ENCODE measurements at places on chromosomes 7 and 10. TPM values are rescaled to one million over a fixed set of nuclear protein-coding genes. Genes with fewer than 3 reads are reported as not detected.

GRCh38 chr10:100392686-100393003 lies 45.6 kb downstream of the SCD start:
- no peak overlapping the region for H3K27ac ChIP-seq
- no peaks in the 10 kb centered on the region for H3K36me3 ChIP-seq
- no peak overlapping the region for H3K4me3 ChIP-seq
- peaks cover 4% of the 10 kb centered on the region for H3K4me1 ChIP-seq

DNA sequence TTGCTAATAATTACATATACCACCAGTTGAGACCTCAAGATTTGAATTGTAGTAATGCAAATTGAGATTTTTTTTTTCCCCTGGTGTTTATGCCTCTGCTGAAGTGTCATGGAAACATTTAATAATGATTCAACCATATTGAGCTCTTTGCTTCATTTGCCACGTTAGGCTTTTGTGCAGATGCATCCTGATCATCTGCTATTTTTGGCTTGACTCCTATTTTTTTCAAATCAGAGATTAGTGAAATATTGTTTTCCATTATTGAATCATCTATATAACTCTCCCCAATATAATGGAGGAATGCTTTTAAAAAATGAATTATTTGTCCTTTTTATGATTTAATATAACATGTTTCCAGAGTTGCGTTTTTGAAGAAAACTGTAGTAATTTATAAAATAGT lies 115.1 kb downstream of the SRI start:
- no peaks in the 10 kb centered on the region for H3K36me3 ChIP-seq
- H3K27me3 ChIP-seq = peaks cover 8% of the 10 kb centered on the region
- no peak overlapping the region for H3K27ac ChIP-seq
- DNase-seq = no peak

GRCh38 chr7:66429498-66430163 lies 199.1 kb upstream of the KCTD7 start:
- DNase-seq = no peak
- no peaks in the 10 kb centered on the region for H3K27me3 ChIP-seq
- no peaks in the 10 kb centered on the region for H3K4me1 ChIP-seq
- no peak overlapping the region for H3K4me3 ChIP-seq

- no peaks in the 10 kb centered on the region for H3K36me3 ChIP-seq
- H3K27me3 ChIP-seq = no peaks in the 10 kb centered on the region
- no peak overlapping the region for H3K27ac ChIP-seq
- DNase-seq = no peak
- H3K4me3 ChIP-seq = no peak overlapping the region
Measured at GRCh38 chr7:31772211-31772610, 85.2 kb downstream of the PPP1R17 start.

- H3K36me3 ChIP-seq = peaks cover 10% of the 10 kb centered on the region
- H3K4me3 ChIP-seq = peak overlapping the region; percentile 73
- no peaks in the 10 kb centered on the region for H3K27me3 ChIP-seq
- peak overlapping the region; percentile 100 for H3K27ac ChIP-seq
Measured at GRCh38 chr10:124694481-124695220, 49.5 kb downstream of the FAM53B start.

DNA sequence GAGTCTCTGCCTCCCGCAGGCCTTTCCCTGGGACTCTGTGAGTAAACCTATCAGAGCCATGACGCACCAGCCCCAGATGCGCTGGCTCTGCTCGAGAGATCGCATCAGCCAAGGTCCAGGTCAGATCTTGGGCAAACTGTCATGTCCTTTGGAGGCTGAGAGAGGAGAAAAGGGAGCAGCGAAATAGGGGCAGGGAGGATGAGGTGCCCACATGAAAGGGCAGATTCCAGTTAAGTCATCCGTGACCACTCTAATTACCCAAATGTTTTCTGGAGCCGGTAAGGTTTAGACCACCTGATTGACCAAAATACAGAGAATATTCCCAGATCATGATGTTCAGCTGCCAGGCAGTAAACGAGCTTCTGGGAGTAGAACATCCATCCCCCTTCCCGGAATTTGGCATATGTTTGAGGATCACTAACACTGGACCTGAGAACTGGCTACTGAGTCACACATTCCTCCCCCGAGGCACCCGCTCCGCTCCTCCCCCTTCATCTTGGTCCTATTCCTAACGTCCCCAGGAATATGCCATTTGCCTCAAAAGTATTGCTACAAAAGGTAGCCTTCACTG lies 88.0 kb downstream of the FGFR2 start:
- no peak overlapping the region for H3K4me3 ChIP-seq
- H3K27me3 ChIP-seq = peaks cover 4% of the 10 kb centered on the region
- DNase-seq = no peak

DNA sequence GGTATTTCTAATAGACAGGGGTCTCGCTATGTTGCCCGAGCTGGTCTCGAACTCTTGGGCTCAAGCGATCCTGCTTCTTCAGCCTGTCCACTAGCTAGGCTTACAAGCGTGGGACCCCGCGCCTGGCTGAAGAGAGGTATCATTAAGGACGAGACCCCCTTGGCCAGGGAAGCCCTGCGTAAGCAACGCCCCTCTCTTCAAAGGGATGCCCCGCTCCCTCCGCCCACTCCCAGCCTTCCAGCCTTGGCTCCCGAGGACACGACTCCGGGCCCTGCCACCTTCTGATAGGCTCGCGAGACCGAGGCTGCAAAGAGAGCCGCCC lies 220 bp upstream of the ZKSCAN5 start:
- no peaks in the 10 kb centered on the region for H3K27me3 ChIP-seq
- peaks cover 19% of the 10 kb centered on the region for H3K4me1 ChIP-seq
- H3K36me3 ChIP-seq = peaks cover 3% of the 10 kb centered on the region
- peak overlapping the region; percentile 99 for H3K27ac ChIP-seq
- peak overlapping the region; percentile 99 for H3K4me3 ChIP-seq

DNA sequence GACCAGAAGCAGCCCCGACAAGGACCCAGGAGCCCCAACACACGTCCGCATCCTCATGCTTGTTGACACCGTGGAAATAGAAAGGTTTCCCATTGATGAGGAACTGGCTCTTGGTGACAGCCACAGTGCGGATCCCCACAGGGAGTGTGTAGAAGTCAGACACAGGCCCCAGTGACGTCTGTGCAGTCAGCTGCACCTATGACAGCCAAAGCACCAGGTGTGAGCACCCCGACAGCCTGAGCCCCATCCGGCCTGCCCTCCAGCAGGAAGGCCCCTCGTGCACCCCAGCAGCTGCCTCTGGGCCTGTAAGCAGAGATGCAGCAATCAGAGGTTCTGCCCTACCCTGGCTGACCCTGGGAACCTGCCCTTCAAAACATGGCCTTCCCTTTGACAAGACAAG lies 7.1 kb downstream of the GUSB start:
- no peaks in the 10 kb centered on the region for H3K27me3 ChIP-seq
- H3K36me3 ChIP-seq = peaks cover 2% of the 10 kb centered on the region
- H3K4me1 ChIP-seq = peaks cover 4% of the 10 kb centered on the region
- H3K27ac ChIP-seq = no peak overlapping the region
- H3K4me3 ChIP-seq = no peak overlapping the region

- no peaks in the 10 kb centered on the region for H3K27me3 ChIP-seq
- H3K27ac ChIP-seq = peak overlapping the region; percentile 4
- H3K4me1 ChIP-seq = peaks cover 11% of the 10 kb centered on the region
- no peak overlapping the region for H3K4me3 ChIP-seq
Measured at GRCh38 chr7:106905734-106906133, 40.7 kb downstream of the PIK3CG start.

DNA sequence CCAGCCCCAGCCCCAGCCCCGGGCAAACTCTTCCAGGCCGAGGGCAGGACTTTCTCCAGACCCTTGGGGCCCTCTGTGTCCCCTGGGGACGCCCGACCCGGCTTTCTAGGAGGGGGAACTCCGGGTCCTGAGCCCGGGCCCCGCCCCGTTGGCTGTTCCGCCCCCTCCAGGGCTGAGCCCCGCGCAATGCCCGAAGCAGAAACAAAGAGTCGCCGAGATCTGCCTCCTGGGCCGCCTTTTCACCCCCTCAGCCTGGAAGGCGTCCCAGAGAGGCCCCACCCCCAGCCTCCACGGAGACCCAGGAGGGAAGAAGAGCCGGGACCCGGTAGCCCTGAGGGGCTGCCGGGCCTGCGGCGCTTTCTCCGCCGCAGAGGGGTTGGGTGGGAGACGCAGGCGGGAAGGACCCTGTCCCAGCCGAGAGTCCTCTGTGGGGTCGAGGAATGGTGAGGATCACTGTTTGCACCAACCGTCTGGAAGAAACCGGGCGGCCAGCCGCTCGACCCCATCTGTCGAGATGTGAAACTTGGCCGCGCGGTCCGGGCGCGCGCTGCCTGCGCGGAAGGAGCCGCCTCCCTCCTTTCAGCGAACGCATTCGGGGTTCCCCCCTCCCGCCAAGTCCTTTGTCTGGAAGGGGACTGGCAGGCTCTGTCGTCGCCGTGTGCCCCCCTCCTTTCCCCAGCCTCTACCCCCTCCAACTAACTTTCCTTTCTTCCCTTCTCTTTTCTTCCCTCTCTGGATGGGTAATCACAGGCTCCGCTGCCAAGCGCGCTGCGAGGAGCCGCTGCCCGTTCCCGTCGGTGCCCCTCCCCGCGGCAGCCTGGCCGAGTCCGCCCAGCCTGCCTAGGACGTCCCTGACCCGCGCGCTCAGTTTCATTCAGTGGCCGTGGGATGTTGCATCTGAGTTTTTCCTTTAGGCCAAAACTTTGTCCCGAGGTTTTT lies 10.2 kb downstream of the EN2 start:
- peak overlapping the region; percentile 55 for H3K4me3 ChIP-seq
- DNase-seq = no peak
- H3K4me1 ChIP-seq = peaks cover 13% of the 10 kb centered on the region
- H3K36me3 ChIP-seq = peaks cover 6% of the 10 kb centered on the region
- H3K27me3 ChIP-seq = peaks cover 72% of the 10 kb centered on the region

GRCh38 chr10:62638062-62638477 lies 166.4 kb upstream of the ADO start:
- no peak overlapping the region for H3K27ac ChIP-seq
- H3K4me3 ChIP-seq = no peak overlapping the region
- H3K27me3 ChIP-seq = no peaks in the 10 kb centered on the region
- H3K4me1 ChIP-seq = peaks cover 2% of the 10 kb centered on the region

- no peak overlapping the region for H3K27ac ChIP-seq
- no peaks in the 10 kb centered on the region for H3K36me3 ChIP-seq
- no peak for DNase-seq
- peaks cover 13% of the 10 kb centered on the region for H3K4me1 ChIP-seq
- H3K27me3 ChIP-seq = peaks cover 9% of the 10 kb centered on the region
Measured at GRCh38 chr10:84310470-84310869, 17.9 kb upstream of the CCSER2 start.

DNA sequence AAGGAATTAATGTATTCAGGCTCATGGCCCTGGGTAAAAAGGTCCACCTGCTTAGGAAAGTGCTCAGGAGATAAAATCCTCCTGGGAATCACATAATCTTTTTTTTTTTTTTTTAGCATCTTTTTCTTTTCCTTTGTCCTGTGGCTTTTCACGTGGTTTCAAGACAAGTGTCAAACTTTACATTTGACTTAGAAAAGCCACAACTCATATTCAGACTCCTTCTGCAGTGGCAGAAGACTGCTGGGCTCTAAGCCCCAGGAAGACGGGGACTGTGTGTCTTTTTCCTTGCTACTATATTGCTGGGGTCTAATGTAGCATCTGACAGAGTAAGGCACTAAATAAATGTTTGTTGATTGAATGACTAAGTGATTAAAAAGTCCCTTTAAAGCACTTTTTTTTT lies 127.5 kb upstream of the ANKRD1 start:
- H3K4me1 ChIP-seq = no peaks in the 10 kb centered on the region
- no peak overlapping the region for H3K4me3 ChIP-seq
- no peak overlapping the region for H3K27ac ChIP-seq

GRCh38 chr7:5831196-5831595 lies 49.4 kb upstream of the OCM start:
- no peak for DNase-seq
- no peaks in the 10 kb centered on the region for H3K36me3 ChIP-seq
- no peaks in the 10 kb centered on the region for H3K27me3 ChIP-seq
- H3K4me3 ChIP-seq = no peak overlapping the region

DNA sequence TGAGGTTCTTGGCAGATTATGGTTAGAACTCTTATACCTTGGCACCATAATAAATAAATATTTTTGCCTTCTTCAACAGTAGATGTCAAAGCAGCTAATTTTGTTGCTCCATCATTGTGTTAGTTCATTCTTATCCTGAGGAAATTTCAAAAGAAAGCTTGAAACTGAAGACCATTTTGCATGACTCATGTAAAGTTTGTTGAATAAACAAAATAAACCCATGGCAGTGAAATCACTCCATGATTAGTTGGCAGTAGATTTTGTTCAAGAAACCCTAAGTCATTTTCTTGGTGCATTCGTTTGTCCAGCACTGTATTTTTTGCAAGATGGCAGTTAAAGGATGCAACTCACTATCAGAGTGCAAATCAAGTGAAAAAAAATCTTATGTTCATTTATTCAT lies 91.6 kb downstream of the HECW1 start:
- H3K27me3 ChIP-seq = peaks cover 38% of the 10 kb centered on the region
- H3K4me3 ChIP-seq = no peak overlapping the region
- DNase-seq = no peak
- no peak overlapping the region for H3K27ac ChIP-seq

- no peak overlapping the region for H3K4me3 ChIP-seq
- no peaks in the 10 kb centered on the region for H3K4me1 ChIP-seq
- H3K36me3 ChIP-seq = no peaks in the 10 kb centered on the region
- H3K27ac ChIP-seq = no peak overlapping the region
- no peaks in the 10 kb centered on the region for H3K27me3 ChIP-seq
Measured at GRCh38 chr7:68073701-68074100, 1077.1 kb downstream of the TYW1 start.

GRCh38 chr10:44385696-44386441 lies 972 bp upstream of the CXCL12 start:
- H3K27ac ChIP-seq = no peak overlapping the region
- H3K4me3 ChIP-seq = peak overlapping the region; percentile 63
- no peak for DNase-seq

GRCh38 chr10:132397671-132398565 lies 918 bp downstream of the PWWP2B start:
- peak; percentile 24 for DNase-seq
- H3K4me1 ChIP-seq = peaks cover 11% of the 10 kb centered on the region
- H3K36me3 ChIP-seq = no peaks in the 10 kb centered on the region
- peak overlapping the region; percentile 96 for H3K4me3 ChIP-seq
- H3K27me3 ChIP-seq = no peaks in the 10 kb centered on the region
- peak overlapping the region; percentile 74 for H3K27ac ChIP-seq

GRCh38 chr10:122531939-122532338 lies 28.6 kb upstream of the DMBT1 start:
- no peak overlapping the region for H3K27ac ChIP-seq
- H3K36me3 ChIP-seq = no peaks in the 10 kb centered on the region
- H3K4me1 ChIP-seq = no peaks in the 10 kb centered on the region
- no peaks in the 10 kb centered on the region for H3K27me3 ChIP-seq
- no peak overlapping the region for H3K4me3 ChIP-seq

Gene CBLL1
- 90.3 TPM for total RNA-seq

Gene POLD2
- total RNA-seq = 46.3 TPM

Gene PTF1A
- total RNA-seq = not detected

Gene LSM5
- total RNA-seq = 24.8 TPM

Gene CARD11
- 126 TPM for total RNA-seq

Gene RNF133
- total RNA-seq = not detected

Gene TMEM270
- total RNA-seq = not detected

Gene PTPN20
- 0.34 TPM for total RNA-seq

Gene EPHB6
- total RNA-seq = 52.3 TPM

Gene OR13A1
- not detected for total RNA-seq

Gene PNLIPRP2
- not detected for total RNA-seq

Gene NSUN6
- 36.9 TPM for total RNA-seq

Measured in T-helper 17 cell (primary cell).